ENCODE measurements at places on chromosomes 12 and 14. TPM values are rescaled to one million over a fixed set of nuclear protein-coding genes. Genes with fewer than 3 reads are reported as not detected.

- DNase-seq = peak; percentile 86
Measured at GRCh38 chr12:121789800-121790728, 3.4 kb downstream of the RHOF start.

GRCh38 chr14:36069535-36069900, 107.0 kb downstream of the PTCSC3 start:
- DNase-seq = no peak

GRCh38 chr14:65025818-65026217, 39.1 kb downstream of the FNTB start:
- no peak for DNase-seq

Gene UNC79
- 0.07 TPM for total RNA-seq

GRCh38 chr14:32080001-32080510, 3.0 kb downstream of the ARHGAP5 start:
- DNase-seq = no peak

- DNase-seq = no peak
Measured at GRCh38 chr12:98691351-98691750, 46.3 kb downstream of the APAF1 start.

- DNase-seq = no peak
Measured at GRCh38 chr14:53879022-53879686, 77.5 kb downstream of the BMP4 start.

Gene DYRK4
- total RNA-seq = 41.8 TPM

GRCh38 chr14:81432219-81432661, 32.1 kb upstream of the STON2 start:
- no peak for DNase-seq

Gene RPL10L
- not detected for total RNA-seq

DNA sequence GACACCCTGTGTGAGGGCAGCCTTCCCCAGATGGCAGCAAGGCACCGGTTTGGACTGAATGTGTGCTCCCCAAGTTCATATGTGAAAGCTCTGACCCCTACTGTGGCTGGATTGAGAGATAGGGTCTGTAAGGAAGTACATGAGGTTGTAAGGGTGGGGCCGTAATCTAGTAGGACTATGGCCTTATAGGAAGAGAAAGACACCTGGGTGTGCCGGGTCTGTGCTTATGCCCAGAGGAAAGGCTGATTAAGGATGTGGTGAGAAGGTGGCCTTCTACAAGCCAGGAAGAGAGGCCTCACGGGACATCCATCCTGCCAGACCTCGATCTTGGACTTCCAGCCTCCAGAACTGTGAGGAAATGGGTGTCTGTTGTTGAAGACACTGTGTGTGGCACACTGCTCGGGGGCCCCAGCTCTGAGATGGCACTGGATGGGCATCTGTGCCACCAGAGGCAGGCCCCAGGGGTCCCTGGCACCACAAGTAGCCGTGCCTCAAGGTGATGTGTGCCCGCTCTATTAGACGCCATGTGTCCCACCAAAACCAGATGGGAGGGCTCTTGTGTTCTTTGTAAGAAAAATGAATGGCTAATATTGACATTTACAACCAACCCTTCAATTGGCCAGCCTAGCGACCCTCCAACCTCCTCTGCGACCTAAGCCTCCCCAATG, 22.0 kb downstream of the FGF6 start:
- DNase-seq = no peak

Gene HOMEZ
- 14.0 TPM for total RNA-seq

- no peak for DNase-seq
Measured at GRCh38 chr12:93777254-93777653, 100.1 kb downstream of the CRADD start.

- peak; percentile 63 for DNase-seq
Measured at GRCh38 chr14:73591690-73592449, at the start of gene ACOT4. Gene ACOT4, plus strand, starts transcription at chr14:73591873. Its CDS starts 87 bp downstream, at chr14:73591960.

Gene IL22
- total RNA-seq = not detected

DNA sequence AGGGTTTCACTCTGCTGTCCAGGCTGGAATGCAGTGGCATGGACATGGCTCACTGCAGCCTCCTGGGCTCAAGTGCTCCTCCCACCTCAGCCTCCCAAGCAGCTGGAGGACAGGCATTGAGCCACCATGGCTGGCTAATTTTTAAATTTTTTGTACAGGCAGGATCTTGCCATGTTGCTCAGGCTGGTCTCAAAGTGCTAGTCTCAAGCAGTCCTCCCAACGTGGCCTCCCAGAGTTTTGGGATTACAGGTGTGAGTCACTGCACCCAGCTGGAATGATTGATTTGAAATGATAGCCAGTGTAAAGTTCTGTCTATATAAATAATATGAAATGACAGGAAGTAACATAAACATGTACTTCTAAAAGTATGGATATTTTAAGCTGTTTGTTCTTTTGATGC, 172.7 kb downstream of the FUT8 start:
- DNase-seq = no peak

Gene GALNT9
- 16.1 TPM for total RNA-seq

DNA sequence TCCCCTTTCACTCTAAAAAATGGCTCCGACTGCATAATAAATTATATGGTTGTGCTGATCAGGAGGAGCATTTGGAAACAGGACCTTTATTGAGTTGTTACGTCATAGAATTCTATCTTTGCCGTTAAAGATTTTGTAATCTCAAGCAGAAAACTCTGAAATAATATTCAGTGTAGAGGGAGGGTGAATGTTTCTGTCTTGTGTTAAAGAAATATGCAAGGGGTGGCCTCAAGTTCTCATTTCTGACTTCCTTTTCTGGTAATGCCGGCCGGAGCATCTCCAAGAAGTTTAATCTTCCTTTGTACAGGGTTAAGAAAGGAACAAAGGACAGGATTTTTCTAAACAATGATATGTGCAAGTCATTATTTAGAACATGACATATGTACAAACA, 165.1 kb downstream of the SLC38A4 start:
- no peak for DNase-seq

DNA sequence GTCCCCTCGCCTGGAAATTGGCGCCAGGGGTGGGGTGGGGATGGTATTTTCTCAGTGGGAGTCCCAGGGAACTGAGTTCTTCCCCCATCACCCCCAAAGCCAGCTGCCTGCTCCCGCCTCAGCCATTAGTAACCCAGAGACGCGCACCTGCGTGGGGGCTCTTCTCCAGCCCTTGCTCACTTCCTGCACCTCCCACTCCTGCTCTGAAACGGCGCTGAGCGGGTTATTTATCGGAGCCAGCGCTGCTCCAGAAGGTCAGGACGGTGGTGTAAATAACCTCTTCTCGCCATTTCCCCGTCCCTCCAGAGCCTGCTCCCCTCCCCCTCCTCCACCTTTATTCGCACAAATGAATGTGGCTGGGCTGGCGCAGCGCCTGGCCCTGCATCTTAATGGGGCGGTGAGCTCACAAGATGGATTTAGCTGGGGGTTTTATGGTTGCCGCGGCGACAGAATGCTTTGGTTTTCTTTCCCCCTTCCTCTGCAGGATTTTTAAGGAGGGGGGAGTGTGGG, 12.2 kb downstream of the GPR84 start:
- no peak for DNase-seq

- DNase-seq = no peak
Measured at GRCh38 chr14:79166171-79166570, 996.0 kb downstream of the NRXN3 start.
